ENCODE measurements at places on chromosomes 12 and 14. TPM values are rescaled to one million over a fixed set of nuclear protein-coding genes. Genes with fewer than 3 reads are reported as not detected.

- H3K4me3 ChIP-seq, result no peak overlapping the region
- H3K27me3 ChIP-seq, result no peaks in the 10 kb centered on the region
- no peak for DNase-seq
- H3K36me3 ChIP-seq, result 0 out of 3 replicates have a peak, but pooled peaks cover 3% of the 10 kb centered on the region
Measured at GRCh38 chr12:122852336-122853275, 17.3 kb downstream of the HIP1R start.

GRCh38 chr12:17999174-17999801 lies 90.7 kb downstream of the RERGL start:
- H3K27me3 ChIP-seq, result no peaks in the 10 kb centered on the region
- no peak overlapping the region for H3K27ac ChIP-seq
- no peak for DNase-seq
- H3K4me3 ChIP-seq, result no peak overlapping the region
- no peaks in the 10 kb centered on the region for H3K36me3 ChIP-seq

DNA sequence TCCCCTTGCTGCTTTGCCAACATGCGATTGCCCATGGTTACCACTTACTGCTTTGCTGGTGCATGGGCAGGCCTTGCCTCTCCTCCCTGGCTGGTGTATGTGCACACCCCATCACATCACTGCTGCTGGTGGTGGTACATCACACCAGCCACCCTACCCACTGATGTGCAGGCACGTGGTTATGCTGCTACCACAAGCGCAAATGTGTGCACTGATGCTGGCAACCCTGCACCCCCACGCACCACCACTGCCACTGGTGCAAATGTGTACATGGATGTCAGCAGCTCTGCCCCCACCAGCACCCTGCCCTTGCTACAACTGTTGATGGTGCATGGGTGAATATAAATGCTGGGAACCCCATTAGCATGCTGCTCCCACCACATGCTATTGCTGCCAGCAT lies 261.7 kb downstream of the AEBP2 start:
- H3K27me3 ChIP-seq, result no peaks in the 10 kb centered on the region
- no peaks in the 10 kb centered on the region for H3K4me1 ChIP-seq
- no peak for DNase-seq
- H3K27ac ChIP-seq, result no peak overlapping the region

DNA sequence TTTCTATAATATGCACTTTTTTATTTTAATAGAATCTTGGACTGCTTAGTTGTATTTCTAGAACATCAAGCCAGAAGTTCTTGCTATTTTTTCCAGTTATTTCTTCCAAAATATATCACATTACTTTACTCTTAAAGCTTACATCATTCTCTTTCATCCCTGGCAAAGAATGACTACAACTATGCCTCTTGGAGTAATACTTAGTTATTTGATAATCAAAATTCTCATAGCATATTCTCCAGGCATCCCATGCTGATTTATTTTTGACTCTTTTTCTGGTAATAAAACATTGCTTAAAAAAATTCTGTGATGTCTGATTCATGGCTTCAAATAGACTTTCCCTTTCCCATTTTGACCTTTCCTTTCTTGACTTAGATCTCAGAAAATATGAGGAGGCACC lies 118.7 kb upstream of the TSPAN8 start:
- no peak for DNase-seq
- H3K27ac ChIP-seq, result no peak overlapping the region
- H3K4me3 ChIP-seq, result no peak overlapping the region
- H3K27me3 ChIP-seq, result no peaks in the 10 kb centered on the region

DNA sequence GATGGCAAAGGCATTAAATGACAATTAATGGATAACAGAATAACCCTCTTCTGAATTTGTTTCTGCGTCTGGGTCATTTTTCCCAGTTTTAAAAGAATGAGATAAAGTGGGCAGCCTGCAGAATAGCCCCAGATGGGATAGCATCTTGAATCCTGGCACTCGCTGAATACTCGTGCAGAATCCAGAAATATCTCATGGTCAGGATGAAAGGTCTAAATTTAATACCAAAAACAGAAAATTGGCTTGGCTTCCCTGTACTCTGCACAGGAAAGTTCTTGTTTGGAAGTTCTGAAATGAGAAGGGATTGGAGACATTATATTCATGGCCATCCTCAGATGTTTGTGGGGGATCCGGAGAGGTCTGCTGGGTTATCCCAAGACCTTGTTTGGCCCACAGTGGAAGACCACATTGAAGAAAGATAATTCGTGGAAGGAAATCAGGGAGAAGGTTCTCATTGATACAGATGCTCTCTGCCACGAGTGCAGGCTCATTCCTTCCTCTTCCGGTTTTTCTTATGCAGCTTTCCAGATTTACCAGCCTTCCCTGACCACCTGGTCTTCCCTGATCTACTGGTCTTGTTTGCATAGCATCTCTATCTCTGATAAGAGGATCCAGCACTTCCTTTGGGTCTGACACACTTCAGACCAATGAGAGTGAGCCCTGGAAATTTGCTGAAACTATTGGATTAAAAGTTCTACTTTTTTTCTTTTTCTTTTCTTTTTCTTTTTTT lies 6.0 kb upstream of the IFT81 start:
- DNase-seq, result peak; percentile 48
- no peaks in the 10 kb centered on the region for H3K27me3 ChIP-seq
- H3K27ac ChIP-seq, result no peak overlapping the region
- peaks cover 8% of the 10 kb centered on the region for H3K4me1 ChIP-seq
- no peak overlapping the region for H3K4me3 ChIP-seq

Gene KLRC2
- not detected for total RNA-seq

Gene SRSF9
- 286 TPM for total RNA-seq

DNA sequence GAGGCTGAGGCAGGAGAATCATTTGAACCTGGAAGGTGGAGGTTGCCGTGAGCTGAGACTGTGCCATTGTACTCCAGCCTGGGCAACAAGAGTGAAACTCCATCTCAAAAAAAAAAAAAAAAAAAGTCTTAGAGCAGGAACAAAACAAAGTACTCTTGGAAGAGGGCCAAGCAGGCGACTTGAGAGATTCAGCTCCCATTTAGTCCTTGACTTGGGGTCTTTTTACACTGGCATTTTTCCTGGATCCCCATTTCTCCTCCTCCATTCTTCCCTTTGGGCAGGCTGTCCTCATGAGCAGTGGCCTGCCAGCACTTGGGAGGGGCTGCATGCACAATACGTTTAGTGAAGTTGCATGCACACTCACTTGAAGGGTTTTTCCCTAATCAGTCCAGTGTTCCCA lies 72.9 kb downstream of the C14orf132 start:
- peaks cover 4% of the 10 kb centered on the region for H3K27me3 ChIP-seq
- no peaks in the 10 kb centered on the region for H3K4me1 ChIP-seq
- H3K27ac ChIP-seq, result no peak overlapping the region
- no peaks in the 10 kb centered on the region for H3K36me3 ChIP-seq
- DNase-seq, result no peak
- H3K4me3 ChIP-seq, result no peak overlapping the region

DNA sequence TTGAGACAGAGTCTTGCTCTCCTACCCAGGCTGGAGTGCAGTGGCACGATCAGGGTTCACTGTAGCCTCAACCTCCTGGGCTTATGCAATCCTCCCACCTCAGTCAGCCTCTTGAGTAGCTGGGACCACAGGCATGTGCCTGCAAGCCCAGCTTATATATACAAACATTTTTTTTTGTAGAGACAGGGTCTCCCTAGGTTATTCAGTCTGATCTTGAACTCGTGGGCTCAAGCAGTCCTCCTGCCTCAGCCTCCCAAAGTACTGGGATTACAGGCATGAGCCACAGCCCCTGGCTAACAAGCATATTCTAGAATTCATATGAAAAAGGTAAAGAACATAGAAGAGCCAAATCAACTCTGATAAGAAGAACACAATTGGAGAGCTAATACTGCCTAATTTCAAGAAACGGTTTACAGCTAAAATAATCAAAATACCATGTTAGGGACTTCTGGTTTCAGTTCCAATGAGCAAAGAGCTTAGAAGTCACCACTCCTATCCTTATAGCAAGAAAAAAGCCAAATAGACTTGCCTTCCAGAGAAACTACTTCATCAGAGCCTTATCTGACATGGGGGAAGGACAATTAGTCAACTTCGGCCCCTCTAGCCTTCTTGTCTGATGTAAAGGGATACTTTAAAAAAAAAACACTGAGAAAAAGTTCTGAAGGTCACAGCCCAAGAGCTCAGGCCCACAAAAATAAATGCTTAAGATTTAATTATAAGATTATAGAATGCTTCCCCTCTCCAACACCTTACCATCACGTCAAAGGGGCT lies 37.6 kb downstream of the TMEM116 start:
- peak overlapping the region; percentile 83 for H3K27ac ChIP-seq
- DNase-seq, result peak; percentile 39
- H3K4me3 ChIP-seq, result no peak overlapping the region
- peaks cover 32% of the 10 kb centered on the region for H3K4me1 ChIP-seq

Gene TAC3
- 1.7 TPM for total RNA-seq

GRCh38 chr14:94517248-94517640 lies 8.0 kb upstream of the SERPINA12 start:
- H3K4me3 ChIP-seq, result no peak overlapping the region
- no peaks in the 10 kb centered on the region for H3K36me3 ChIP-seq
- H3K4me1 ChIP-seq, result no peaks in the 10 kb centered on the region
- no peak for DNase-seq

GRCh38 chr12:7142056-7142644 lies 12.0 kb downstream of the CLSTN3 start:
- H3K27me3 ChIP-seq, result no peaks in the 10 kb centered on the region
- H3K4me1 ChIP-seq, result peaks cover 10% of the 10 kb centered on the region
- peak; percentile 53 for DNase-seq
- no peak overlapping the region for H3K27ac ChIP-seq

Gene DBX2
- total RNA-seq, result not detected

DNA sequence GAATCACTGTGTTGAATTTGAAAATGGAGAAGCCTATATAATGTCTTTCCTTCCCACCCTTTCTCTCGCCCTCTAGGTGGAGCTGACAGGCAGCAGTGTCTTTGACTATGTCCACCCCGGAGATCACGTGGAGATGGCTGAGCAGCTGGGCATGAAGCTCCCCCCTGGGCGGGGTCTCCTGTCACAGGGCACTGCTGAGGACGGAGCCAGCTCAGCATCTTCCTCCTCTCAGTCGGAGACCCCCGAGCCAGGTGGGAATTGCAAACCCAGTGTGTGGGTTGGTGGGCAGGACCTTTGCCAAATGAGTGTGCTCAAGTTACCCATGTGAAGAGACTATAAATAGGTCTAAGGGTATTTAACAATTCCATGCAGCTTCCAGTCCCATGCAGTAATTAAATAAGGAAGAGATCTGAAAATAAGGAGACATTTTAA lies 274.7 kb downstream of the EGLN3 start:
- no peaks in the 10 kb centered on the region for H3K36me3 ChIP-seq
- no peaks in the 10 kb centered on the region for H3K27me3 ChIP-seq
- peak; percentile 47 for DNase-seq
- no peak overlapping the region for H3K4me3 ChIP-seq

Measured in K562 (cell line).